ENCODE measurements at places on chromosomes 12 and 14. TPM values are rescaled to one million over a fixed set of nuclear protein-coding genes. Genes with fewer than 3 reads are reported as not detected.

FITM1 gene
- 0.87 TPM for polyA plus RNA-seq

AKAP6 gene
- 2.8 TPM for polyA plus RNA-seq

CLEC4C gene
- not detected for polyA plus RNA-seq

ATL1 gene
- 10.3 TPM for polyA plus RNA-seq

DAAM1 gene
- polyA plus RNA-seq = 61.1 TPM

PTPRO gene
- 198 TPM for polyA plus RNA-seq

PCBP2 gene
- 1,030 TPM for polyA plus RNA-seq

PDE3A gene
- 24.6 TPM for polyA plus RNA-seq

Measured in right renal pelvis (tissue), 4 donors.